Forelimb muscle (tissue), 1 donor: ENCODE measurements at places on chromosomes 3 and 15.

DNA sequence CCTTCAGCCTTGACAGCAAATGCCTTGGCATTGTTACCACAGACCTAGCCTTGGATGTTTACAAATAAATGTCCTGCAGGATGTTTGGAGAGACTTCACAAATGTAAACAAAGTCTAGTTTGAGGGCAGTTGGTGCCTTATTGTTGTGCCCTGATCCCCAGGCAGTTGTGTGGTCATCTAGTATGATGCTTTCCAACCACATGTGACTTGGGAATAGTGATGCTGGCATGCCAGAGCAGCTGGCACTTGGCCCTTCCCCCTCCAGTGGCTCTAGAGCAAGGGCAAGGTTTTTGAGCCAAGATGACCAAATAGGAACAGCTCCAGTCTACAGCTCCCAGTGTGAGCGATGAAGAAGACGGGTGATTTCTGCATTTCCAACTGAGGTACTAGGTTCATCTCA lies 258.2 kb downstream of the ADAMTS17 start:
- no peak for DNase-seq

DNA sequence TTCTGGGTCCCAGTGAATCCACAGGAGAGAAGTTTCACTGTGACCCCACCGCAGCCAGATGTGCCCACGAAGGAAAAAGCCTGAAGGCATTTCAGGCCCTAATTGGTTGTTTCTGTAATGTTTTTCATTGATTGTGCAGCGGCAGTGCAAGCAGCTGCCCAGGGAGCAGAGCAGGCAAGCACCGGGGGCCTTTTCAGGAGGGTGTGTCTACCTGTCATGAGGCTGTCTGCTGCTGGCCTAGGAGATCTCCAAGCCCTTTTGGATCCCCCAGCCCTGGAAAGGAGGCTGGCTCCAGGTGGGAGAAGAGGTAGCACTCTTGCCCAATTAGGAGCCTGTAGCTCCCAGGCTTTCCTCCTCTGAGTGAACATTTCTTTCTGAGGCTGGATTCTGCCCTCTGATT lies 108.8 kb downstream of the EPHB1 start:
- DNase-seq: no peak

DNA sequence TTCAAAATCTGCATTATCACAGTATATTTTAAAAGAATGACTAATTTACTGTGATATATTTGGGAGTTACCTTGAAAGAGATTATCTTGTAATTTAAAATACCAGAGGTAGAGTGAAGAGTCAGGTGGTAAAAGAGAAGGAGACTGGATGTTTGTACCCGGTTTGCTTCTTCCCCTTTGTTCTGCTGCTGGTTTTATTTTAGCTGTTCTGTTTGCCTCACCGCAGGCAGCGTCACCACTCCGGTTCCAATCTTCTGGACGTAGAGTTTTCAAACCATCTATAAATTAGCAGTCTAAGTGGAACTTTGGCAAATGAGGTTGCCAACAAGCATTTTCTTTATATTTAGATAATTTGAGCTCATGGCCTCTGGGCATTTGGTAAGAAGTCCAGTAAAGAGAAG lies 38.2 kb downstream of the PPARG start:
- DNase-seq: no peak

DNA sequence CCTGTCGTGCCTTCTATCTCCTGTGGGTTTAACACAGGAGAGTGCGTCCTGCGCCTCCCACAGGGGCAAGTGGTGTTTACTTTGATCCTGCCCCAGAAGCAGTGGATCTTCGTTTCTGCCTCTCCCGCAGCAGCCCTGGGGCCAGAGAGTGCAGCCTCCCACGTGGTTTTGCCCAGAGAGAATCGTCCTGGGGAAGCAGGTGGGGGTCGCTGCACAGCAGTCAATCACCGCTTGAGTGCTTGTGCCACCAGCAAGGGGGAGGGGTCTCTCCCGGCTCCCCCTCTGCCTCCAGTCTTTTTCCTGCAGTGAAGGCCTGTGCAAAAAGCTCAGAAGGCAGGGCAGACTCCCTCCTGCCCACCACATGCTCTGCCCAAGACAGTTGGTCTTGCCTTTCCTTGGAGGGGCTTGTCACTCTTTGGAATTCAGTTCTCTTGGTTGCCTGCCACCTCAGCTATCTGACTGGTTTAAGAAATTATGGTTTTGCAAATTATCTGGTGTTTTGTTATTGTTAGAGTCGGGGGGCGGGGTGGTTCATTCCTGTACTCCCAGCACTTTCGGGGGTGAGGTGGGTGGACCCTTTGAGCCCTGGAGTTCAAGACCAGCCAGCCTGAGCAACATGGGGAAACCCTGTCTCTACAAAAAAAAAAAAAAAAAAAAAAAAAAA lies 26.9 kb downstream of the STOML1 start:
- no peak for DNase-seq

GRCh38 chr3:144652573-144652972 lies 681.0 kb downstream of the DIPK2A start:
- no peak for DNase-seq

- DNase-seq: no peak
Observed at GRCh38 chr3:156680243-156680914, 6.0 kb downstream of the TIPARP start.
